ENCODE measurements at places on chromosomes 7 and 10. TPM values are rescaled to one million over a fixed set of nuclear protein-coding genes. Genes with fewer than 3 reads are reported as not detected.

Gene TACR2
- under 0.01 TPM for total RNA-seq

Gene NEUROG3
- total RNA-seq, result not detected

Gene NCAPG2
- total RNA-seq, result 7.4 TPM

Gene RAPGEF5
- total RNA-seq, result 0.95 TPM

Gene LRRD1
- total RNA-seq, result not detected

Gene ZWINT
- 8.7 TPM for total RNA-seq

Gene ERV3-1
- 6.5 TPM for total RNA-seq

Gene AEBP1
- 20.2 TPM for total RNA-seq

Gene ZNF679
- not detected for total RNA-seq
